ENCODE measurements at places on chromosomes 3 and 15.
A peak's percentile ranks its signal among the peaks of the same experiment; 100 is the strongest.

GRCh38 chr3:105365391-105366325 is 1.1 kb upstream of the ALCAM start:
- H3K4me1 ChIP-seq, result peaks cover 2% of the 10 kb centered on the region
- H3K4me3 ChIP-seq, result peak overlapping the region; percentile 98
- no peaks in the 10 kb centered on the region for H3K27me3 ChIP-seq
- H3K36me3 ChIP-seq, result no peaks in the 10 kb centered on the region
- peak overlapping the region; percentile 99 for H3K27ac ChIP-seq

- peaks cover 20% of the 10 kb centered on the region for H3K4me1 ChIP-seq
- no peak for DNase-seq
- H3K4me3 ChIP-seq, result peak overlapping the region; percentile 89
- H3K27ac ChIP-seq, result no peak overlapping the region
- H3K27me3 ChIP-seq, result peaks cover 54% of the 10 kb centered on the region
These were observed 18.3 kb downstream of the RGMA start for GRCh38 chr15:93070551-93071296.

DNA sequence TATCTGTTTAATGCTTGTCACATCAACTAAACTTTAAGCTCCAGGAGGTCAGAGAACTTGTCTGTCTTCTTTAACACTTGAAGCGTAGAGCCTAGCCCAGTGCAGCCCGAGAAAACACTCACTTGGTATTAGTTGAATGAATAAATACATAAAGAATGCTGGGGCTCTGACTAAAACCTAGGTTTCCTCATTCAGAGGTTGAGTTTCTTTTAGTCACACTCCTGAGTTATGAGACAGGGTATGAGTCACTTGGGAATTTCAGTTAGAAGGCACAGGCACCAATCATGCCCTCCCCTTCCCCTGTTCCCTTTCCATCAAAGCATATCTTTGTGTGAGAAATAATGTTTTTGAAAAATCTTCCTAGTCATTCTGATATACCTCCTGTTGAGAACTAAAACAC is 589.8 kb upstream of the DPPA4 start:
- H3K27me3 ChIP-seq, result no peaks in the 10 kb centered on the region
- no peaks in the 10 kb centered on the region for H3K36me3 ChIP-seq
- no peak overlapping the region for H3K4me3 ChIP-seq

DNA sequence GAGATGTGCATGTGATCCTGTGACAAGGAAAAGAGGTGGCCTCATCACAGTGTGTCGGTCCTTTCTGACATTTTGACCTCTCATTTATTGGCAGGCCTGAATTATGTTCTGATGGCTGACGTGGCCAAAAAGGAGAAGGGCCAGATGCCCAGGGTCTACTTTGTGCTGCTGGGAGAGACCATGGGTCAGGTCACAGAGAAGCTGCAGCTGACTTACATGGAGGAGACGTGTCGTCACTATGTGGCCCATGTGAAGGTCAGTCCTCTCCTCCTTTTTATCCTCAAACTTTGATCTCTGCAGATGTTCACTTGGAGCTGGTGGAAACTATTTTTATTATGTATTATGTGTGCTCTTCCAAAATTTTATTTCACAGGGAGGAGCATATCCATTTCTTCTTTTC is 319.3 kb upstream of the CTDSPL start:
- H3K27me3 ChIP-seq, result no peaks in the 10 kb centered on the region
- no peak for DNase-seq
- H3K36me3 ChIP-seq, result no peaks in the 10 kb centered on the region

DNA sequence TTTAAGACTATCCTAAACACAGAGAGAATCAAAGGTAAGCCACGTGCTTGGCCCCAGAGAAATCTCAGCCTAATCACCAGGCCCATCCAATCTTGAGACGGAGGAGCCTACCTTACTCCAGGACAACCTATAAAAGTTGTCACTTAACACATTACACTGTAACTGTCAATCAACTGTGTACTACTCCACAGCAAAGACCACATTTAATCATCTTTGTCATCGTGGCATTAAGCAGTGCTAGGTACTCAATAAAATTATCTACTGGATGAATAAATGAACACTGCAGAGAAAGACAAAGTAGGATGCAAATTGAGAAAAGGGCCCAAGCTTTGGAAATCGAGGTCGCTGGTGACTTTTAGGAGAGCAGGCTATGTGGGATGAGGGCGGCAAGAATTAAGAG is 466.7 kb downstream of the SHQ1 start:
- H3K4me1 ChIP-seq, result peaks cover 4% of the 10 kb centered on the region
- H3K4me3 ChIP-seq, result no peak overlapping the region
- no peak overlapping the region for H3K27ac ChIP-seq
- no peaks in the 10 kb centered on the region for H3K27me3 ChIP-seq
- peaks cover 22% of the 10 kb centered on the region for H3K36me3 ChIP-seq

GRCh38 chr3:195839260-195840010 is 27.7 kb upstream of the MUC4 start:
- H3K36me3 ChIP-seq, result no peaks in the 10 kb centered on the region
- no peak for DNase-seq
- no peak overlapping the region for H3K27ac ChIP-seq

Data from mesenchymal stem cell (in vitro differentiated cells and primary cell).